ENCODE measurements at places on chromosomes 11 and 22. TPM values are rescaled to one million over a fixed set of nuclear protein-coding genes. Genes with fewer than 3 reads are reported as not detected.

The BARX2 gene
- total RNA-seq, result 0.43 TPM

The BCO2 gene
- 1.4 TPM for total RNA-seq

The PLEKHA7 gene
- 2.0 TPM for total RNA-seq

The RHOD gene
- not detected for total RNA-seq

The TSGA10IP gene
- not detected for total RNA-seq

The SPINDOC gene
- 50.7 TPM for total RNA-seq

The KLHL22 gene
- total RNA-seq, result 52.1 TPM

The C11orf91 gene
- total RNA-seq, result 0.32 TPM

The CENPM gene
- 74.1 TPM for total RNA-seq

The KRTAP5-9 gene
- 0.18 TPM for total RNA-seq

The GVQW3 gene
- 5.7 TPM for total RNA-seq

The LGR4 gene
- total RNA-seq, result 0.11 TPM

The NLRP6 gene
- total RNA-seq, result 2.4 TPM
